ENCODE measurements at places on chromosomes 7 and 10.

GRCh38 chr10:77925410-77925794 is 1.2 kb downstream of the DLG5 start:
- peak; percentile 70 for DNase-seq

DNA sequence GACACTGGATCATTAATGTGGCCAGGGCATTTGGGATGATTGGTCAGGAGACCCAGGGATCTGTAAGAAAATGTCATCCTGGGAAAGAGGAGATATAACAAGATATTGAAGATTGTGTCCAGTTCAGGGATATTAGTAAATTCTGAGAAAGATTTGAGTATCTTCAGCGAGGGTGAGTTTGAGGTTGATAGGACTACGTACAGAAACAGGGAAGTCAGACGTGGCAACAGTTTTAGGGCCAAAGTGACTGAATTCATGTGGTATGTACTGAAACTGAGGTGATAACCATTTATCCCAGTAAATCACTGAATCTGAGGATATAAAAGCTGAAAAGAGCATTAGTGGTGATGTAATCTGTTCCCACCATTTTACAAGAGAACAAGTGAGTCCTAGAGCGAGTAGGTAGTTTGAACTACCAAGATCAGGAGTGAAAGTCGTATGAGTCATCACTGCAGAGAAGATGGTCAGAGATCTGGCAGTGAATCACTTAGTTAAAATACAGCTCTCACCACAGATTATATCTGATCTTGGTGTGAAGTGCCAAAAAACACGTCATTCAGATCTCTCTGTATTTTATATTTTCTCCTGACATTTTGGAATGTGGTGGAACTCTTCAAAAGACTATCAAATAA is 220.5 kb downstream of the CDK14 start:
- no peak for DNase-seq

- DNase-seq = no peak
These were observed 133.9 kb downstream of the AUTS2 start for GRCh38 chr7:69732203-69732602.

DNA sequence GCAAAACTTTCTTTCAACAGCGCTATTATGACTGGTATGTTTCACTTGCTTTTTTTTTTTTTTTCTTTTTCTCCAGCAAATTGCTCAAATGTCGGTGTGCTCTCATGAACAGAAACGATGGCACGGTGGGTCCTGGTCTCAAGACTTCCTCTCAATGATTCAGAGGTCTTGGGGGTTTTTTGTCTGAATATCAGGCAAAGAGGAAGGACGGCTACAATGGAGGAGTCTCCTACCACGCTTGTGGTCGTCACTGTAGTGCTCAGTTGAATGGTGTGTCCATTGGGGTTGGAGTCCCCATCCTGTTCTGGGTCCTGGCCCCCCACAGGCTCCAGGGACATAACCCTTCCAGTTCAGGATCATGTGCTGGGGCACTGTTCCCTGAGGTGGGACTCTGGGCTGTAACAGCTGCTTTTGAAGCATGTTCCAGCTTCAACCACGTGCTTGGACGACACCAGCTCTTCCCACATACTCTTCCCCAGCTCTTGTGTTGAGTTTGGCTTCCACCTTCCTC is 266.7 kb upstream of the KLF6 start:
- DNase-seq = no peak

DNA sequence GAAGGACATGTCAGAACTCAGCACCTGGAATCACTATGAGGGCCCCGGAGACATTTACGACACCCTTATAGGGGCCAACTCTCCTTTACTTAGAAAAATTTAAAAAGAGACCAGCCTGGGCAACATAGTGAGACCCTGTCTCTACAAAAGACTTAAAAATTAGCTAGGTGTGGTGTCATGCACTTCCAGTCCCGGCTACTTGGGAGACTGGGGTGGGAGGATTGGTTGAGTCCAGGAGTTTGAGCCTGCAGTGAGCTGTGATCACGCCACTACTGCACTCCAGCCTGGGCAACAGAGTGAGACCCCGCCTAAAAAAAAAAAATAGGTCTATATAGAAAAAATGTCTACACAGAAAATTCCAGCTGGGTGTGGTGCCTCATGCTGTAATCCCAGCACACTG is 7.5 kb upstream of the CYTH3 start:
- no peak for DNase-seq

DNA sequence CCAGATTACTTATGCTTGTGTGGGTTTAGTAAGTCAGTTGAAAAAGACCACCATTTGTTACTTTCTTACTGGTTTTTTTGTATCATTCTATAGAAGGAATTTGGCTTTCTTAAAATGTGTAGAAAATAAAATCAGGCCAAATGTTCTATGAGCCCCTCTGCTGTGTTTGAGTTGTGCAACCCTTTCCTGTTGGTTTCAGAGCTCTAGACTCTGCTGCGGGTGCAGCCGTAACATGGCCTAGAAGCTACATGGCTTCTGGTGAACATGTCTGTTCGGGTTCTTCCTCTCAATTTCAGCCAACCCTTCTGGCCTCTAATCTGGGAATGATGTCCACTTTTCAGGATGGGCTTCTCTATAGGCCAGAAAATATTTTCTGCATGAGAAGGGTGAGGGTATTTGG is 56.6 kb upstream of the RAB18 start:
- no peak for DNase-seq

GRCh38 chr7:104272767-104273384 is 55.5 kb upstream of the LHFPL3 start:
- no peak for DNase-seq

DNA sequence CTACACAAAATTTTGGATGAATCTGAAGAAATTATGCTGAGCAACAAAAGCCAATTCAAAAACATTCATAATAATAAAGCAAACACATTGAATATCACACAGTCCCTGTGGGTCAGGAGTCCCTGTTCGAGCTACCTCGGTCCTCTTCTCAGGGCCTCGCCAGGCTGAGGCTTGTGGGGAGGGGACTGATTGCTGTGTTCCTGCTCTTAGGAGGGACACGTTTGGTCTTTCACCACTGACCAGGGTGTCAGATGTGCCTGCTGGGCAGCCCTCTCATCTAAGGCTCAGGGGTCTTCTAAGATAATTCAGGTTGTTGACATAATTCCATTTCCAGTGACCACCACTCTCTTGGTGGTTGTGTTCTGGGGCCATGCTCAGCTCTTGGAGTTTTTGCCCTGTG is 233.8 kb upstream of the PPP2R2D start:
- no peak for DNase-seq

- no peak for DNase-seq
These were observed 21.3 kb upstream of the CDK14 start for GRCh38 chr7:90574820-90575187.

DNA sequence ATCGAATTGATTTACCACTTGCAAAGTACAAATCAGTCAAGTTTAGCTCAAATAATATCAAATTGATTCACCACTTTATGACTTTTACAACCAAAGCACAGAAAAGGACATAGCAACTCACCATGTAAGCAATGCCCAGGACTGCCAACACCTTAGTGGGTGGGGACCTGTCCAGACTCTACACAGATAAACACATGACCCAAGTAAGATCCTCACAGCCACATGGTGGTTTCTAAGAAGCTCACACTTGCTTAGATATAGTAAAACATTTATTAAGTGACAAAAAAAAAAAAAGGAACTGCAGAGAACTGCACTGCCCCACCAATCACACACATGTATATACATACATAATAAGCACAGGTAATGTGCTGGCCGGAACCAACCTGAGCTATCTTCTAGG is 116.2 kb downstream of the SLC25A13 start:
- DNase-seq = no peak

- DNase-seq = no peak
These were observed 294.2 kb downstream of the PLXDC2 start for GRCh38 chr10:20110125-20111100.

- DNase-seq = no peak
These were observed 68.4 kb downstream of the ZRANB1 start for GRCh38 chr10:125010362-125010761.

GRCh38 chr7:68623030-68623429 is 975.2 kb upstream of the AUTS2 start:
- DNase-seq = no peak

DNA sequence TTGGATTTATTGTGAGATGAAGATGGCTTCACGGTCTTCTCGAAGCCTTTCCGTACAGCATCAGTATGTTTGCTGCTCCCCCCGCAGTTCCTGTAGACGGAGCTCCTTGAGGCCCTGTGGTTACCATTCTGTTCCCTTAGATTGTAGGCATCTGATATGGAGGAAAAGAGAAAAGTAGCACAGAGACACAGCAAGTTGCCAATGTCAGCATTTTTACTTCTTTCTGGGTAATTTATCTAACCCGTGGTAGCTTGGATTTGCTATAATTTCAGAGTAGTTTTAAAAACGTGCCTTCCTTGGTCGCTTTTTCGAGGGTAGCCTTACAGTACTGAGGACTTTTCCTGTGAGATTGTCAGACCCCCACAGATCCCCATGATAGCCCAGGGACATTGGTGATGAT is 37.5 kb downstream of the WDR37 start:
- no peak for DNase-seq

Data from tibial artery (tissue), 4 donors.